Activated B cell treated with CpG ODN at 0.5 μM for 24 hours (primary cell): ENCODE measurements at places on chromosomes 1 and 21. TPM values are rescaled to one million over a fixed set of nuclear protein-coding genes. Genes with fewer than 3 reads are reported as not detected.

The MIXL1 gene
- total RNA-seq, result 0.75 and 0.93 TPM in 2 replicates

The MRPS14 gene
- total RNA-seq, result 36.5 and 36.9 TPM in 2 replicates

The OR6K3 gene
- total RNA-seq, result not detected in 2 replicates

The ANXA9 gene
- total RNA-seq, result not detected in 2 replicates

The ALPL gene
- total RNA-seq, result 14.7 and 19.0 TPM in 2 replicates

The NECAP2 gene
- total RNA-seq, result 85.5 and 88.4 TPM in 2 replicates

The SERPINC1 gene
- 0.24 TPM in 2 replicates for total RNA-seq

The CRP gene
- not detected in 2 replicates for total RNA-seq

The CACNA1E gene
- 0.37 and 0.91 TPM in 2 replicates for total RNA-seq
